HFFc6 (cell line): ENCODE measurements at places on chromosomes 7 and 10.

DNA sequence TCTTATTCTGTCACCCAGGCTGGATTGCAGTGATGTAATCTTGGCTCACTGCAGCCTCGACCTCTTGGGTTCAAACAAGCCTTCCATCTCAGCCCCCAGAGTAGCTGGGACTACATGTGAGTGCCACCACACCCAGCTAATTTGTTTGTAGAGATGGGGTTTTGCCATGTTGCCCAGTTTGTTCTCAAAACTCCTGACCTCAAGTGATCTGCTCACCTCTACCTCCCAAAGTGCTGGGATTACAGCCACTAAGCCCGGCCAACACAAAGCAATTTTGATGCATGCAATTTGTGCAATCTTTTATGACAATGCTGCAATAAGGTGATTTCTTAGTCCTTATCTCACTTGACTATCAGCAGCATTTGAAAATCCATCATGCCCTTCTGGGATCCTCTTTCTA, 333.1 kb downstream of the FRMD4A start:
- DNase-seq = no peak

DNA sequence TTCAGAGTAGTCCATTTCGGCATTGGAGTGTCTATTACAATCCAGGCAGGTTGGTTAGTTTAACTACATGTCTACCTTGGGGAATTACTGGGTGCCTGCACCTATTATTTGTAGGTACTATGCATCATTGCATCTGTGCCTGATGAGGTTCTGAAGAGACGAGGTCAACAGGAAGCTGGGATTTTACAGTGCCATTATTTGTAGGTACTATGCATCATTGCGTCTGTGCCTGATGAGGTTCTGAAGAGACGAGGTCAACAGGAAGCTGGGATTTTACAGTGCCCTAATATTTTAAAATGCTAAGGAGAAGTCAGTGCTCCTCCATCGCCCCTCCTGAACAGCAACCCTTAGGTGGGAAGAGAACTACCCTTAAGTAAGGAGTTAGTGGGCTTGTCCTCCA, 41.7 kb downstream of the NPY start:
- DNase-seq = no peak

DNA sequence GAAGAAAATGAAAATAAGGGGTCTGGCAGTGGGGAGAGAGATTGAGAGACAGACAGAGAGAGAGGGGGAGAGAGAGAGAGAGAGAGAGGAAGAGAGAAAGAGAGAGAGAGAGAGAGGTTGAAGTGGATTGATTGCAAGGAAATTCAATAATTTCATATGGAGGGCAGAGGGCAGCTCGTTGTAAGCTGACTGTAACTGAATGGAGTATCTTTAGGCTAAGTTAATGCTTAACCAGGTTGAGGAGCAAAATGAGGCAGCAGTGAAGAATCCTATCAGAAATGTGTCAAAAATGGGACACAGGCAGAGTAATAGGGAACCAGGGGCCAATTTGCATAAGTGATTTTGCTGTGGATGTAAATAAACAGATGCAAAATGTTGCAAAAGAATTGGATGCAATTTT, 21.0 kb downstream of the BLNK start:
- DNase-seq = no peak

DNA sequence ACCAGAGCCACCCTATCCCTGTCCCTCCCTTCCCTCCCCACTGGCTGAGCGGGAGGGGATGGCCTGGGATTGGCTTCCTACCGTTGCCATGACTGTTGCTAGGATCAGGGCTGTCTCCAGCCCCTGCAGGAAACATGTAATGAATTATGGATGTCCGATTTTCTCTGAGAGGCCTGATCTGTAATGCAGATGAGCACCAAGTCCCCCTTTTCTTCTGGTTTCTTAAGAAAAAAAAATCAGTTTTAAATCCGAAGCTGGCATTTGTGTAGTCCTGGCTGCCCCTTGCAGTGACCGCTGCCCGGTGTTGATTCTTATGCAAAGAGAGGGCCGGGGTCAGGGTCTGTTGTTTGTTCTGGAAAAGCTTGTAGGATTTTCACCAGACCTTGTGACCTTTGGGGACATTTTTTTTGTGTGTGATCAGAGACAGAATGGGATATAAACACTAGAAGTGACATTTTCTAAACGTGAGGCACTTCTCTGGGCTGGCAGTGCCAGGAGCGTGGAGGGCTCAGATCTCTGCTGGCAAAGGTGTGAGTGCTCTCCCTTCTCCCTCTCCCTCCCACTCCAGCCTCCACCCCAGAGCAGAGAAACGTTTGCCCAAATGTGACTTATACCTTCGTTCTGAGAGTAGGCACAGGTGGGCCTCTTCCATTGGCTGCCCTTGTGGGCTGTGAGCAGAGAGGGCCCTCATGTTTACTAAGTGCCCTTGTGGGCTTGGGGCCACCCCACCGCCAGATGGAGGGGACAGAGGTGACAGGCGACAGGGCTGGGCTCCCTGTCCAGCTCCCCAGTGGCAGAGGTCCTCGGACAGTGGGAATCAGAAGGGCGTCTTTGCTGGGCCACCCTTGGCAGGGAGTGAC, 127.5 kb downstream of the DNAJB6 start:
- DNase-seq = no peak

DNA sequence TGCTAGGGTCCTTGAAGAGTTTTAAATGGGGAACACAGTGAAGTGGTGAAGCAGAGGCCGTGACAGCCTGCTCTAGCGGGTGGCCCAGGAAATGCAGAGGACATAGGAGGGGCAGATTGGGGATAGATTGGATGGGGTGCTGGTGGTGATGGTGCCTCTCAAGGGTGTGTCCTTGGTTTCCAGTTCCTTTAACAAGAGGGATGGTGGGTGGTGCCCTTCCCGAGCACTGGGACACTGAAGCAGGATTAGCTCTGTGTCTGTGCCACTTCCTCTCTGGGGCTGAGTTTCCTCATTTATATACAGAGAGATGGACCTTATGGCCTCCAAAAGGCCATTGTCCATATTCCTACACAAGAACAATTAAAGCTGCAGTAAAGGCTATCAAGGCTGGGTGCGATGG, 285.5 kb downstream of the TCF7L2 start:
- DNase-seq = no peak

DNA sequence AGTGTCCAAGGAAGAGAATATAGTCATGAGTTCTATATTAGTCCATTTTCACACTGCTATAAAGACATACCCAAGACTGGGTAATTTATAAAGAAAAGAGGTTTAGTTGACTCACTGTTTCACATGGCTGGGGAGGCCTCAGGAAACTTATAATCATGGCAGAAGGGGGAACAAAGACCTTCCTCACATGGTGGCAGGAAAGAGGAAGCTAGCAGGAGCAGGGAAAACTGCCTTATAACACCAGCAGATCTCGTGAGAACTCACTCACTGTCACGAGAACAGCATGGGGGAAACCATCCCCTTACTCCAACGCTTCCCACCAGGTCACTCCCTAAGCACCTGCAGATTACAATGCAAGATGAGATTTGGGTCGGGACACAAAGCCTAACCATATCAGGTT, 139.0 kb upstream of the ZNF438 start:
- DNase-seq = no peak

- DNase-seq = no peak
These were observed at the start of gene MUC3A for GRCh38 chr7:100949227-100949932. Gene MUC3A (plus strand): TSS chr7:100949534. CDS start chr7:100949625, 91 bp downstream.

- DNase-seq = no peak
These were observed 11.7 kb downstream of the CASP7 start for GRCh38 chr10:113691381-113691780.

DNA sequence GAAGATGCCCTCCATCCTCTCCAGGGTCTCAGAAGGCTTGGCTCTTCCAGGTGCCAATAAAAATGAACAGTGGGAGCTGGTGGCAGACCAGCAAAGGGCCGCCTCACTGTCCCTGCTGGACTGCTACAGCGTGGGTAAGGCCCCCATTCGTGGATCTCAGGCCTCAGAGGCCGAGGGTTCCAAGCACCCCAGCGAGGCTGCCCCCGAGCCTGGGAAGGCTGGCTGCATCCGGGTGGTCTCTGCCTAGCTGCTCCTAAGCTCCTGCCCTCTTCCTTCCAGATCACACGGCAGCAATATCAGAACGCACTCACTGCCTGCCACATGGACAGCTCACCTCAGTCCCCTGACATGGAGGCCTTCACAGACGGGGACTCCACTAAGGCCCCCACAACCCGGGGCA, 42.9 kb downstream of the GOT1 start:
- no peak for DNase-seq
